ENCODE measurements at places on chromosomes 13 and 19. TPM values are rescaled to one million over a fixed set of nuclear protein-coding genes. Genes with fewer than 3 reads are reported as not detected.
A peak's percentile ranks its signal among the peaks of the same experiment; 100 is the strongest.

DNA sequence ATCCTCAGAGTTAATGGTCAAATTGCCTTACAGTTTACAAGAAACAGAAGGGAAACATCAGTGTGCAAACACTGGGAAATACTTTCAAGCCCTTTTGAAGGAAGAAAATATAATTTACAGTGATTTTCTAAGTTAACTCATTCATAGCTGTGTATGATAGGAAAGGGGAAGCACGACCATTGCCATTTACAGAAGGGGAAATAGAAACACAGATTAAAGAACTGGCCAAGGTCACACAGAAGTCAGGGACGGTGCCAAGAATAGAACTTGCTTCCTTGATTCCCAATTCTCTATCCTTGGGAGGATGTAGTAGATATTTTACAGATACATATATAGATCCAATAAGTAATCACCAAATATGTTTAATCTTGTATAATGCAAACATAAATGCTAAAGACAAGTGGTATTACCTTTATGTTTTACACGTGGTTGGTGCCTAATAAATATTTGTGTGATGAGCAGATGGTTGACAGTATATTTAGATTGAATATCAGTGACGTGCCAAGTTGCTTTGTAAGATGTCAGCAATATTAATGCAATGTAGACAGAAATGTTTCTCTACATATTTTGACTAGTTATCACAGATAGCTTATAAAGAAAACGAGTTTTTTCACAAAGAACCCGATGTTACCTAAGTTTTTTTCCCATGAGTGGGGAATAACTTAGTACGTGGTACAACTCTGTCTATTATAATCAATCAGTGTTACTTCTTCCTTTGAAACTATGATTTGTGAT, 73.1 kb downstream of the FLT1 start:
- DNase-seq, result no peak

GRCh38 chr19:48354332-48354992, 9.3 kb downstream of the TMEM143 start:
- no peak for DNase-seq

ADM5 gene
- 0.13 TPM for total RNA-seq

CEACAM7 gene
- 7.3 TPM for total RNA-seq

CKM gene
- total RNA-seq, result not detected

- peak; percentile 3 for DNase-seq
Observed at GRCh38 chr19:56245121-56245740, 27.3 kb upstream of the EDDM13 start.

DNA sequence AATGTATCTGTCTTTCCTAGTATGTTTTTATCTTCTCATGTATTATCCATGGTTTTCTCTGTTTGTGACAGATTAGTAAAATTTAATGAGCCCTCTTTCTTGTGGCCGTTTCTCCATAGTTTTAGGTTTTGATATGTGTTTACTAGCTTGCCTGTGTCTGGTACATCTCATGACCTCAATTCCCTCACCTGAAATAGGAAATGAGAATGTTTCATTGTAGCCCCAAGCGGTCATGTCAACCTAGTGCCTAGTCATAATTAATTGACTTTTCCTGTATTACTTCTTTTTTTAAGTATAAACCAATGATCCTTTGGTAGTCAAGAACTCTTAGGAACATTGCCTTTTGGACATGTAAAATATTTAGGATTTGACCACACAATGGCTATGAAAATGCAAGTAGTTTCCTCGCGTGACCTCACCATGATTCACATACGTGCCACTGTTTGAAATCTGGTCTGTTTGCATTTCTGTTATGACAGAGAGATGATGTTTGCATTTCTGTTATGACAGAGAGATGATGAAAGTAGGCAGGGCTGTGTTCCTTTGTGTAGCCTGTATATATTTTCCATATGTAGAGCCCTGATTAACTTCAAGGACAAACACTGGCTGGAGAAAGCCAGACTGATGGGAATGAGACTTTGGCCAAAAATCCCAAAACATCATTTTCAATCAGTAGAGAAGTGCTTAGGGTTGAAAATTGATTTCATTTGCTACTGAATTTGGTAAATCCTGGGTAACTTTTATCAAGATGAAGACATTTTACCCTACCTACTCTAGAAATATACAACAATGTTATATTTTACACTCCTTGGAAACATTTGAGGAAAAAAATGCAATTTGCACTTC, 104.8 kb downstream of the TNFRSF19 start:
- DNase-seq, result peak; percentile 99

TEX26 gene
- total RNA-seq, result not detected

ACER1 gene
- not detected for total RNA-seq

GRCh38 chr19:43552616-43553015, 19.6 kb downstream of the ZNF575 start:
- DNase-seq, result no peak

- DNase-seq, result no peak
Observed at GRCh38 chr19:2123682-2124387, 27.1 kb downstream of the IZUMO4 start.

MAB21L1 gene
- total RNA-seq, result not detected

- DNase-seq, result no peak
Observed at GRCh38 chr19:49528211-49528771, 488 bp downstream of the RCN3 start.

GRCh38 chr13:24220086-24220703, 59.7 kb downstream of the SPATA13 start:
- DNase-seq, result peak; percentile 78

- DNase-seq, result peak; percentile 12
Observed at GRCh38 chr19:32682317-32682716, 6.7 kb downstream of the RGS9BP start.

DNA sequence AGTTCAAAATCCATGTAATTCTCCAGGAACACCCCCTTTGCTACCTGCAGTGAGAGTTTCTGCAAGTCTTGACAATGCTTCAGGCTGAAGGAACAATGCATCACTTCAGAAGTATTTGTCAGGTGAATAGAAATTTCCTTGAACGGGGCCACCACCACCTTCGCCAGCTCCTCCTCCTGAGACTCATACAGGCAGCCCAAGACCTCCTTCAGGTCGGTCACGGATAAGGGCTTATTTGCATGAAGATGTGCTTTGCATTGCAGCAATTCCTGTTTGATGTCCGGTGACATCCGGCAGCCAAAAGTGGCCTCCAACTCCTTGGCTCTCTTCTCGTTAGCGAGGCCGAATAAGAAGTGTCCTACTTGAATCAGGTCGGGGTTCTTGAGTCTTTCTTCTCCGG, 8.4 kb downstream of the NLRP7 start:
- DNase-seq, result peak; percentile 14

DNA sequence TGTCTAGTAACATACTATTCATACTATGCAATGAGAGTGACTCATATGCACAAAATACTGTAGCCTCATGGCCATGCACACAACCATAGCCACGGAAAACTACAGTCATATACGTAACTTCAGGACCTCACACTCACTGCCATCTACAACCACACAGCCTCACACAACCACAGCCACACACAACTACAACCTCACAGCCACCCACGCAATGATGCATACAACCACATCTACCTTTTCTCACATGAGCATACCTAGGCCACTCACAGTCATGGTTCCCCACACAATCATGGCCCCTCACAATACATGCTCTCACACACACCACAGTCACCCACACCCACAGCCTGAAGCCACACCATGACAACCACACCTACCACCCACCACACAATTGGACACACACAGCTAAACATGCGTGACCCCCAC, 8.7 kb upstream of the TNFSF14 start:
- DNase-seq, result peak; percentile 65

GRCh38 chr13:113040597-113041292, 64.8 kb upstream of the F7 start:
- no peak for DNase-seq

GRCh38 chr19:50275577-50276368, 53.4 kb downstream of the KCNC3 start:
- no peak for DNase-seq

DNA sequence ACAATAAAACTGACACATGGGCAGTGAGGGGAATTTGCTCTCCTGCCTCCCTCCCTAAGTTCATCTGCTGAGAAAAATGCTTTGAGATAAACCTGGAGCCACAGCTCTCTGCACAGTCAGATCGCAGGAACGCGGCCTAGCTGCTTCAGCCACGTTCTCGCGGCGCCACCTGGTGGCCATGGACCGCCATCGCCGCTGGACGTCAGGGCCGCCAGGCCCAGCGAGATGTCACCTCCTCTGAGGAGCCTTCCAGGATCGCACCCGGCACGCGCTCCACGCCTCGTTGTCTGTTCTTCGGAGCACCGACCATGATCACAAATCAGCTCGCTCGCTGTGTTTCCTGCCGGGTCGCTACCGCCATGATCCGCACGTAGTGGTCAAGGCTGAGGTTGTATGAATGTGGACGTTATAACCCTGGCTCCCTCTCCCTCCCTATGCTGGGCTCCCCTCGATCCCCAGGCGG, 20.6 kb upstream of the USP29 start:
- peak; percentile 7 for DNase-seq

CADM4 gene
- 13.4 TPM for total RNA-seq

LHB gene
- total RNA-seq, result not detected

GRCh38 chr13:30905932-30906383, at the start of gene MEDAG:
MEDAG (plus strand) TSS chr13:30906271; CDS start chr13:30906516, 245 bp downstream.
- DNase-seq, result peak; percentile 18

- DNase-seq, result peak; percentile 97
Observed at GRCh38 chr13:23321535-23322241, 111.8 kb downstream of the SACS start.

DNA sequence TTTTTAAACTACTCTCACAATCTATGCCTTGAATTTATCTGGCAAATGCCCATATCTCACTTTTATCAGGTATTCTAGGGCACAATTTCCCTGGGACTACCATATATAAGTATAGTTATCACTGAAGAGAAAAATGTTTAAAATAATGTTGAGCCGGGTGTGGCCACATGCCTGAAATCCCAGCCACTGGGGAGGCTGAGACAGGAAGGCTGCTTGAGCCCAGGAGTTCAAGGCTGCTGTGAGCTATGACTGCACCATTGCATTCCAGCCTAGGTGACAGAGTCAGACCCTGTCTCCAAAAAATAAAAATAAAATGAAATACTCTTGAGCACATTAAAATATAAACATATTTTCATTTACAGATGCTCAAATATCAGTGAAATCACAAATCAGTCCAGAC, 4.1 kb downstream of the KATNAL1 start:
- no peak for DNase-seq

DNA sequence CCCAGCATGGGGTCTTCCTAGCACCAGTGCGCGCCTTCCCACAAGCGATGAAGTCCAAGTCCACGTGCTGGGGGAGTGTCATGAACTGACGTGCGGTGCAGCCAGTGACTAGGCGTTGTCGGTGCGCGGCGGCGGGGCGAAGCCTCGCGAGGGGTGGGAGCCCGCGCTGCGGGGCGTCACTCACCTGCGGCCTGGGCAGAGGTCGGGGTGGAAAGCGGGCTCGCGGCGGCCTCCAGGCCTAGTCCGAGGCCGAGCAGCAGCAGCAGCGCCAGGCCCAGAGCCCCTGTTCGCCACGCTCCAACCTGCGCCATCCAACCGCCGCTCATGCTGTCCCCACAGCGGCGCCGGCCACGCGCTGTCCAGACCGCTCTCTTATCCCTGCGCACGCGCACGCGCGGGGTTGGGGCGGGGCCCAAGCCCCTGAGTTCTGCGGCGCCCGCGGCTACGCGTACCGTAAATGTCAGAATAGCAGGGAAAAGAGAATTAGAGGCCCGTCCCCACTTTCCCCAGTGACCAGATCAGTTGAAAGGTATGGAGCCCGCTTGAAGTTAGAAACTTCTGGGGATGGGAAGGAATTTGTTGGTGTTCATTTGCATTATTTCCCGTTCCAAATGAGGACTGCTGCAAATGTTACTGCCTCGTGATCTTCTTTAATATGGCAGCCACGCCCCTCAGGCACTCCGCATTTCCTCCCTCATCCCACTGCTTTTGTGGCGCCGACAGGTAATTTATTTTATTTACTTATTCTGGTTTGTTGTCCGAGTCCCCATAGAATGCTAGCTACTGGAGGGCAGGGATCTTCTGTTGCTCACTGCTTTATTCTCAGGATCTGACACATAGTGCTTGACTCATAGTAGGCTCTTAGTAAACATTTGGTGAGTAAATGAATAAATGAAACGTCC, at the start of gene CD320:
TSS of gene CD320 (minus strand) at position 394 of the 902 bp plus-strand sequence. CDS start at position 326, 68 bp downstream.
- DNase-seq, result peak; percentile 88

RXFP2 gene
- total RNA-seq, result not detected

CAPN12 gene
- 6.6 TPM for total RNA-seq

EBI3 gene
- not detected for total RNA-seq

TMEM221 gene
- total RNA-seq, result not detected

Measured in bronchial epithelial cell (primary cell).